ENCODE measurements at places on chromosomes 2 and 18.

DNA sequence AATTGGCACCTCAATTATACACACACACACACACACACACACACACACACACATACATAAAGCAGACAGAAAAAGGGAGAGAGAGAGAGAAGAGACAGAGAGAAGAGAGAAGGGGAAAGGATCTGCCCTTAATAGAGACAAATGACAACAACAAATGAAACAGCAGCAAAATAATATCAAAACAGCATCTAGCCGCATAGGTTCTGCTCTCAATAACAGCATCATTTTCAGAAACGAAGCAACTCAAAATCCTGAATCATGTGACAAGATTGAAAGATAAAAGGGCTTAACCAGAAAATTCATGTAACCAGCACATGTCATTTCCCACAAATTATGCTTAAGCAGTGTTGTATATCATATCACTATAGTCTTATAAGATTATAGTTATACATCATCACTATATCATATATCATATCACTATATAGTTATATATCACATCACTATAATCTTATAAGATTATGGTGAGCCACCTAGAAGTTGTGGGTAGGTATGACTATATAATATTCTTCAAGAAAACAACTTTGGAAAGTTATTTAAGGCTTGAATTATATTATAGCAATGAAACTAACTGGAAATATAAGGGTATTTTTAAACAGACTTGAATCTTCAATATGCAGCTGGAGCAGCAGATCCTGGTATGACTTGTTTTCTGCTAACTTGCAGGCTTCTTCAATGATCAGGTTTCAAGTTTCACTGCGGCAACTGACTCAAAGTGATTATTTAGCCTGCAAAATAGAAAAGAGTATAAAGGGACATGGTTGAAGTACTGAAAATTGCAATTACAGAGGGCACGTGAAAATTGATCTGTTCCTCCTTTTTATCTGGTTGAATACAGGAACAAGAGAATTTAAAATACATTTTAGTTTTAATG is 16.1 kb upstream of the VPS54 start:
- DNase-seq = no peak

DNA sequence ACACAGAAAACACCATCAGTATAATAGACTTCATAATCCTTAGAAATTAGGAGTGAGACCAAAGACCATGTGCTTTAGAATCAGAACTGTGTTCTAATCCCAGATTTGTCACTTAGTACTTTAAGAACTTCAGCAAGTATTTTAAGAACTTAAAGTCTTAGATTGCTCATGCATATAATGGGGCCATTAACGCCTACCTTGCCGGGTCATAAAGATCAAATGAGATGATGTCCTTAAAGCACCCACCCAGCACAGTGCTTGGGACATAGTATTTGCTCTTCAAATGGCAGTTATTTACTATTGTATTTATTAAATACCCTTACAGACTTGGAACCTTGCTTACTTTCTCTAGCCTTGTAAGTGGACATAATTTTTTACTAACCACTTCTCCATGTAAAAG is 156.1 kb downstream of the GREB1L start:
- DNase-seq = no peak

GRCh38 chr2:219901155-219901554 is 273.7 kb downstream of the SLC4A3 start:
- DNase-seq = no peak

GRCh38 chr2:127673291-127674069 is 1.9 kb downstream of the LIMS2 start:
- peak; percentile 54 for DNase-seq

- DNase-seq = no peak
Measured at GRCh38 chr2:123746006-123746405, 279.1 kb upstream of the CNTNAP5 start.

DNA sequence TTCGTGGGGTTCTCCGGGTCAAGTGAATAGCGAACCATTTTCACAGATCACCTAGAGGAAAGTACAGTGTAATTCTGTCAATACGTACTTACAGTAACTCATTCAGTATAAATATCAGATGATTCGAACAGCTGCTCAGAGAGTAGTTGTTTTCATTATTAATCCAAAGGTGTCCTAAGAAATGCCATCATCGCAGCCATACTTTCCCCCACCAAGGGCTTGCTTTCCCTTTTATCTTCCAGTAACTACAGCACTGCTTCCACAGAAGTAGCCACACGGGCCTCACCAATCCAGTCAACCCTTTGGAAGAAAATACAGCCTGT is 4.5 kb upstream of the C18orf32 start:
- DNase-seq = no peak

GRCh38 chr18:48791636-48792105 is 159.1 kb downstream of the SMAD7 start:
- DNase-seq = no peak

DNA sequence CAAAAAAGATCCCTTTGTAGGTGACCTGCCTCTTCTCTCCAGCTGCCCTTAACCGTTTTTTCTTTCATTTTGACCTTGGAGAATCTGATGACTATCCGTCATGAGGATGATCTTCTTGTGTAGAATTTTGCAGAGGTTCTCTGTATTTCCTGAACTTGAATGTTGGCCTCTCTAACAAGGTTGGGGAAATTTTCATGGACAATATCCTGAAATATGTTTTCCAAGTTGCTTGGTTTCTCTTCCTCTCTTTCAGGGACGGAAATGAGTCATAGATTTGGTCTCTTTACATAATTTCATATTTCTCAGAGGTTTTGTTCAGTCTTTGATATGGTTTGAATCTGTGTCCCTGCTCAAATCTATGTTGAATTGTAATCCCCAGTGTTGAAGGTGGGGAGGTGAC is 34.0 kb downstream of the ZC3H8 start:
- no peak for DNase-seq

DNA sequence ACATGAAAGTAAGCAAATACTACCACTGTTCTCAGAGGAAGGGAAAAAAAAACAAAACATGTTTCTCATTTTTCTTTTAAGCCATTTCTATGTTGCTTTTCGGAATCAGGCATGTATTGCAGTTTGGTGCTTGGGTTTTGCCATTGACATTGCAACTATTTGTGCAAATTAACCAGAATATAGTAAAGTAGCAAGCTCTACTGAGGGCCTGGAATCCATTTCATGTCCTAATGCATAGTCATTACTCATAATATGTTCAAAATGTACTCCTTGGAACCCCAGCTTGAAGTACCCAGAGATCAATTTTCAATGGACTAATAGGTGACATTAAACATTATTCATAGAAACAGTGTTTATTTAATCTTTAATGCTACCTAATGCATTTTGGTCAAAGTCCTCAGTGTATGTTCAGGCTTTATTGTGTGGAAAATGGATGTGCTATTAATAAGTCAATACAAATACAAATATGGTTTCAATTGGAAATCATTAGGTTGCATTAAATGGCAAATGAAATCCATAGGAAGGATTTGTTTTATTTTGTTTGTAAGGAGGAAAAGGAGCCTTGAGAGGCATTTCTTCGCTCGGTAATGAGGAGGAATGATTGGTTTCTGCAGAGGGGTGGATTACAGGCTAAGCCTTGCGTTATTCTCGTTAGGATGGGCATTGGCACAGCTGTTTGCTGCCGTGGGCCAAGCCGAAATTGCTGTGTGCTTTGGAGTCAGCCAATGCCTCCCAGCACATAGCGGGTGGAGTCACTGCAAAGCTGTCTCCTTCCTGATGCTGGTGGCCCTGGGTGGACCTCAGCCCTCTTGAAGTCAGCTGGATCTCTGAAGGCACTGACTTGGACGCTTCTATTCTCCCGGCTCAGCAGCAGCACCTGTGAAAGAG is 56.4 kb downstream of the MYCN start:
- DNase-seq = no peak

Measured in AG20443 (cell line).